Germinal center (tissue), 1 donor: ENCODE measurements at places on chromosomes 7 and 10.

GRCh38 chr10:86267286-86268195, 99.1 kb downstream of the GRID1 start:
- no peak for DNase-seq

GRCh38 chr7:25832929-25833328, 319.1 kb upstream of the NFE2L3 start:
- DNase-seq = no peak

GRCh38 chr10:75394221-75394620, 7.3 kb downstream of the ZNF503 start:
- no peak for DNase-seq

DNA sequence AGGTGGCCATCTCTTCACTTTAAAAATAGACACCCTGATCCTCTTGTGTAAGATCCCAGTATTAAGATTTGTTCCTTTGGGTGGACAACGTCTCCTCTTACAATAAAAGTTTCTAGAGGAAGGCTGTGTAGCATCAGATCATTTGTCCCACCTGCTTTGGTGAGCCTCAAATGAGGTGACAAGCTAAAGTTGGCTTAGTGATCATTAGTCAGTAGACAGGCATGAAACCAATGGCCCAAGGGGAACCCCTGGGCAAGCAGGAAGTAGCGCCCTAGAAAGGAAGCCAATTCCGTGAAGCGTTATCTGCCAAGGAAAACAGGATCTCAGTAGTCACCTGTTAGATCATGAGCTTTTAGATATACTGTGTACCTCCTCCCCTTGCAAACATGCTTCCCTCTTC, 66.8 kb downstream of the PCGF5 start:
- no peak for DNase-seq

DNA sequence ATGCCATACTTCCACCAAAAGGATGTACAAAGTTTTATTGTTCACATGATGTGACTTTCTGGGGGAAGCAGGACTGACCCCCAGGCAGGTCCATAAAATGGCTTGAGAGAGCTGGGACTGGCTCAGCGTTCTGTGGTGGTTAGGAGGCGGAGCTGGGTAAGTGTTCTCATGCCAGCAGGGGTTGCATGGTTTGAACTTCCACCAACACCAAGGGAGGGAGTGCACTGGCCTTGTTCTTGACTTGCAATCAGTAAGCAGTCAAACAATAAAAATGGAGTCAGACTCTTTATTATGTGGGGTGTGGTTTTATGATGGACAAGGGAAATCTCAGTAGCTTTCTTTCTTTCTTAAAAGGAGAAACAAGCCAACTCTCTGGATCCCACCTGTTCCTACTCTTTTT, 95.4 kb upstream of the PRR15 start:
- DNase-seq = no peak

- DNase-seq = no peak
Observed at GRCh38 chr10:17092216-17092944, 37.2 kb downstream of the CUBN start.

- no peak for DNase-seq
Observed at GRCh38 chr7:147535701-147536111, 1054.9 kb upstream of the C7orf33 start.

GRCh38 chr10:28248092-28248491, 54.8 kb downstream of the MPP7 start:
- no peak for DNase-seq

DNA sequence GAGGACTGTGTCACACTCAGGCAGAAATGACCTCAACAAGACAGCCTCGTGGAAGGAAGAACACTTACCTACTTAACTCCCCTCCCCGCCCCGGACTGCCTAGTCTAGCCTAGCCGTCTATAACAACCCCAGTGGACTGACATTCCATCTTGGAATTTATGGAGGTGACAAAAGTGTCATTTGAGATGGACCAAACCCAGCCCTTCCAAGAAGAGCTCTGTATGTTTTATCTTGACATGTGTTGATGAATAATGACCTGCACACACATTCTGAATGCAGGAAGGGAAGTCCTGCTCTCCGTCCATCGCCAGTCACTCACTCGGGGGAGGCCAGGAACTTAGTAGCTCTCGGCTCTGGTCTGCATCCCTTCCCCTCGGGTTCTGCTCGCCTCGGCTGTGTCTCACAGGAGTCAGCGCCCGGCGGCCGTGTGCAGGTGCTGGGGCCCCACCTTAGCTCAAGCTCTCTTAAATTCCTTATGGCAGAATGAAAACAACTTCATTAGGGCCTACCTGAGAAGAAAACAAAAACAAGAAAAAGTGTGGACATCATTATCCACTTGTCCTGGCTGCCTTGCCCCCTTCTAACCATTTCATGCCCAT, 140.9 kb upstream of the NPS start:
- DNase-seq = no peak
